ENCODE measurements at places on chromosomes 11 and 22. TPM values are rescaled to one million over a fixed set of nuclear protein-coding genes. Genes with fewer than 3 reads are reported as not detected.

The LRRC56 gene
- 2.5 TPM for total RNA-seq

The ZBTB44 gene
- 36.6 TPM for total RNA-seq

The PRR33 gene
- not detected for total RNA-seq

The OR51E1 gene
- not detected for total RNA-seq

The KLHDC7B gene
- 1.4 TPM for total RNA-seq

The RASSF10 gene
- not detected for total RNA-seq

The OR8A1 gene
- not detected for total RNA-seq

The ADAMTS15 gene
- 0.99 TPM for total RNA-seq

The APOA1 gene
- 0.43 TPM for total RNA-seq

The SMTNL1 gene
- total RNA-seq: not detected

The CABP7 gene
- not detected for total RNA-seq

The MRGPRG gene
- total RNA-seq: not detected

The GAL3ST3 gene
- 1.8 TPM for total RNA-seq

The NXPE4 gene
- total RNA-seq: not detected

All from A673 (cell line).